Suprapubic skin (tissue), 4 donors: ENCODE measurements at places on chromosomes 2 and 18. TPM values are rescaled to one million over a fixed set of nuclear protein-coding genes. Genes with fewer than 3 reads are reported as not detected.

POTEC gene
- not detected for total RNA-seq

IL1RL1 gene
- total RNA-seq, result 6.6 TPM

DNA sequence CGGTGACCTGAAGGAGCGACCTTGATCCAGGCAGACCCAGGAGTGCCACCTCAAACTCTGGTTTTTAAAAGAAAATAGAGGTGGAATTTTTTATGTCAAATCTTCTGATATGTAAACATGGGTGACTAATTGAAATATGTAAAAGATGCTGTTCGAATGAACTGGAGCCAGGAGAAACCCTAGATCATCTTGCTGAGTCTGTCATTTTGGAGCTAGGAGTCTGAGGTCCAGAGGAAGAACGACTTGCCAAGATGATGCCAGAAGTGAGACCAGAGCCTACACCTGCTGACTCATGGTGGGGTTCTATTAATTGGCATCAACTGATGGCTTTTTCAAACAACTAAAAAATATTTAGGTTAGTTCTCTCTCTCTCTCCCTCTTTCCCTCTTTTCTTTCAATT is 74.1 kb downstream of the ACAA2 start:
- no peak overlapping the region for H3K4me3 ChIP-seq
- H3K36me3 ChIP-seq, result no peaks in the 10 kb centered on the region

DNA sequence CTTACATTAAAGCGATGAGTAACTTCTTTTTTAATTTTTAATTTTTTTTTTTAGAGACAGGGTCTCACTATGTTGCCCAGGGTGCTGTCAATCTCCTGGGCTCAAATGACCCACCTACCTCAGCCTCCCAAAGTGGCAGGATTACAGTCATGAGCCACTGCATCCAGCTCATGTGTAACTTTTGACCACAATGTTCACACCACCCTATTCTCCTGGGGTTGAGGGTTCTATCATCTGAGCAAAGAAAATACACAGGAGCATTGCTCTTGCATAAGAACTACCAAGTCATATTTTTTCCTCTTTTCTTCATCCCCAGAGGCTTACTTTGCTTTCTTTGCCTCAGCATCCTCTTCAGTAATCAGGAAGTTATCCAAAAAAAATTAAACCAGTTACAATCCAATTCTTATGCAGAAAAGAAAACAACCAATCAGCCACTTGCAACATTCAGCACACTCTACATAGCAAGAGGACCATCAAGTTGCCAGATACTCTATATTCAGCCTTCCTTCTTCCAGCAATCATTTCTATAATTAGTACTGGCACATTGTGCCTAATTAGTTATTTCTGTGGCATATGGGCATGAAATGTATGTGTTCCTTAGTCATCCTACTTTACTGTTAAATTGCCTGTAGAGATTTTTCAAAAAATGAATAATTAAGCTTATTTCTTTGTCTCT is 345.6 kb downstream of the AKAIN1 start:
- H3K36me3 ChIP-seq, result no peaks in the 10 kb centered on the region
- no peak overlapping the region for H3K27ac ChIP-seq
- H3K4me1 ChIP-seq, result no peaks in the 10 kb centered on the region
- no peaks in the 10 kb centered on the region for H3K27me3 ChIP-seq
- no peak overlapping the region for H3K4me3 ChIP-seq
- DNase-seq, result no peak

- H3K27me3 ChIP-seq, result no peaks in the 10 kb centered on the region
- H3K36me3 ChIP-seq, result no peaks in the 10 kb centered on the region
- no peak overlapping the region for H3K4me3 ChIP-seq
These were observed 14.0 kb upstream of the YES1 start for GRCh38 chr18:825891-826585.

DNA sequence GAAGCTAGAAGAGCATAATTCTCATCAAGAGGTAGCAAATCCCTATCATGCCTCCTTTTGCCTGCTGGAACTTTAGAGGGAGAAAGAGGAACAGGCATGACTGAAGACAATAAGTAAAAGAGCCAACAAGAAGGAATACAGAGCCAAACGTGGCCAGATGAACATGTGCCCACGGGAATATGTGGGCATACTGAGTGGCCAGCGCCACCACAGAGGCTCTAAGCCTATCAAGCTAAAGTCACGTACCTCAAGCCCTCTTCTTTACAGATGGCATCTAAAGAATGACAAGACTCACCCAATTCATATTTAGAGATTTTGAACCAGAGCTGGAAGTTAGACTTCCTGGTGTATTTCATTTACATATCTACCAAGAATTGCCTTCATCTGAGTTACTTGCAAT is 59.9 kb upstream of the ITGA4 start:
- H3K36me3 ChIP-seq, result no peaks in the 10 kb centered on the region
- H3K27ac ChIP-seq, result no peak overlapping the region
- DNase-seq, result no peak
- H3K4me3 ChIP-seq, result no peak overlapping the region

- no peaks in the 10 kb centered on the region for H3K36me3 ChIP-seq
- no peaks in the 10 kb centered on the region for H3K27me3 ChIP-seq
These were observed 126.9 kb upstream of the CTAGE1 start for GRCh38 chr18:22544626-22545025.
